ENCODE measurements at places on chromosomes 3 and 15.

GRCh38 chr15:93029836-93030429 lies 59.1 kb downstream of the RGMA start:
- DNase-seq, result no peak

DNA sequence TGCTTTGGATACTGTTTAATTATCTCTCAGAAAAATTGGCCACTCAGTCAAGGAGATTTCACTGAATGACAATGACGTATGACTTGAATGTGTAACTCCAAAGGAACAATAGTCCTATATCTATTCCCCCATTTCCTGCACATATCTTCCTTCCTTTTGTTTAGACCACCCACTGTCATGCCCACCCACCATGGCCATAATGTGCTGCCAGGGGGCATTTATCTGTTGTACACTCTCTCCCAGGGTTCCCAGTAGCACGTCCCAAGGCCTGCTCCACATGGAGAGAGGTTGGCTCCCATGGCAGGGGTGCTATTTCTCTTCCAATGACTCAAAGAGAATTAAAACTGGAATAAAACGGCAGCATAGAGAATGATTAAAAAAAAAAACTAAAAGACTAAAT lies 36.8 kb upstream of the CTNNB1 start:
- DNase-seq, result no peak

GRCh38 chr15:68277131-68277602 lies 378 bp upstream of the FEM1B start:
- peak; percentile 6 for DNase-seq

GRCh38 chr3:17579289-17580031 lies 163.0 kb downstream of the TBC1D5 start:
- no peak for DNase-seq

Data from activated CD4-positive, CD25-positive, alpha-beta regulatory T cell treated with anti-CD3 and anti-CD28 coated beads, Interleukin-2, amount 50 U/mL, for 16 hours (primary cell).